ENCODE measurements at places on chromosomes 2 and 18. TPM values are rescaled to one million over a fixed set of nuclear protein-coding genes. Genes with fewer than 3 reads are reported as not detected.

- no peak for DNase-seq
Observed at GRCh38 chr18:9803063-9803697, 82.6 kb upstream of the TXNDC2 start.

GRCh38 chr2:224268441-224268840 is 133.5 kb downstream of the FAM124B start:
- no peak for DNase-seq

GRCh38 chr2:172226244-172227061 is 123.8 kb upstream of the DLX2 start:
- DNase-seq, result no peak

GRCh38 chr18:49161627-49162026 is 210.9 kb upstream of the SMAD7 start:
- DNase-seq, result no peak

DNA sequence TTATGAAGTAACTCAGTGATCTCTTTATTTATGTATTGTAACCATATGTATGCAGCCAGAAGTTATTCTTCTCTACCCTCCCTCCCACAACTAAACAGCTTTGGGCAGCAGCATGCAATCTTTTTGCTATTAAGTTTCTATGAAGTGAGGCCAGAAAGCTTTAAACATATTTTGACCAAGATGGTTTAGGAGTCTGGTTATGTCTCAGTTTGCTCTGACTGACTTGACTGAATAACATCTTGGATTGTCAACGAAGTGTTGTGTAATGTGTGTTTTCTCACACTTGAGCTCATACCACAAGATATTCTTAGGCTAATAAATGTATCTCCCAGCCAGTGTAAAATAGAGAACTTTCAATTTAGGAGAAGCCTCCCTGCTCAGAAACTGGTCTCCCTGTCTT is 104.3 kb downstream of the TTC27 start:
- DNase-seq, result no peak

GRCh38 chr2:60818272-60818671 is 62.2 kb downstream of the PAPOLG start:
- no peak for DNase-seq

- no peak for DNase-seq
Observed at GRCh38 chr2:197986977-197987376, 182.6 kb downstream of the PLCL1 start.

DNA sequence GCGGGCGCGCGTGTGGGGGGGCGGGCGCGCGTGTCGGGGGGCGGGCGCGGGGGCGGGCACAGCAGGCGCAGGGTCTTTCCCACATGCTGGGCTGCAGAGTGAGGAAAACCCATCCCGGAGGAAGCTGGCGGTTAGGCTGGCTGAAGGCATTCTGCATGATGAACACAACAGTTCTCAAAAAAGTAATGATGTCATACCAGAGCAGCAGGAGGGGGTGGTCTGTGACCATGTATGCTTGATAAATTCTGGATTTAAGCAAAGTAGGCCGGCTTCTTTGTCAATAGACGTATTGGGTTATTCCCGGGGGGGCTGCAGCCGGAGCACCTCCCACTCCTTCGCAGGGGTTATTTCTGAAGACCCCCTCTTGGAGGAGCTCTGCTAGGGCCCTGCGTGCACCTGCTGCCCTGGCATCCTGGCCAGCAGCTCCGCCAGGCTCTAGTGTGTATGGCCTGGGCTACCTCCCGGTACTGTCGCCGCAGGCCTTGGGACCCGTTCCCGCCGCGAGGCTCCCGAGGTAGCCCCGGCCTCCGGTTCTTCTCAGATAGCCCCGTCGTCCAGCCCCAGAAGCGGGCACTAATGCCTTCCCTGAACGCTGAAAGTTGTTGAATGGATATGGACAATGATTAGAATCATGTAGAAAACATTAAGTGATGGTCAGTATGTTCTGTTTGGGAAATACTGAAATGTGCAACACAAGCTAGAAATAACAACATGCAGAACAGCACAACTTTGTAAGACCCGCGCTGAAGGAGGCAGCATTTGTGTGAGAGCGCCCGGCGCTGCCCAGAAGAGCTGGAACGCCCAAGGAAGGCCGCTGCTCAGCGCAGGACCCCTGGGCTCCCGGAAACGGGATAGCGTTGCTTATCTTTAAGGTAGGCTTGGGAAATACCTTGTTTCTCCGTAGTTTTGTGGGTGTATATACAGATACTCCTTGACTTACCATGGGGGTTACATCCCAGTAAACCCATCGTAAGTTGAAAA is 101.4 kb upstream of the RAB6C start:
- peak; percentile 75 for DNase-seq

DNA sequence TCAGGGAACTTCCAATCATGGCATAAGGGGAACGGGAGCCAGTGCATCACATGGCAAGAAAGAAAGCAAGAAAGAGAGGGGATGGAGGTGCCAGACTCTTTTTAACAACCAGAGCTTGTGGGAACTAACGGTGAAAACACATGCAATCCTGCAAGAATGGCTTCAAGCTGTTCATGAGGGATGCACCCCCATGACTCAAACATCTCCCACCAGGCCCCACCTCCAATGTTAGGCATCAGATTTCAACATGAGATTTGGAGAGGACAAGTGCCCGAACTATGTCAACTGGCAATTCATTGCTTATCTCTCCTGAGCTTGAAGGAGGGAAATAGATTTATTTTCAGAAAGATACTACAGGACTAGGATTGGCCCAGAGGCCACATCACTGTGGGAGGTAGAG is 270.0 kb downstream of the SLC4A3 start:
- DNase-seq, result no peak

GRCh38 chr18:59419386-59419785 is 60.3 kb upstream of the LMAN1 start:
- no peak for DNase-seq

DNA sequence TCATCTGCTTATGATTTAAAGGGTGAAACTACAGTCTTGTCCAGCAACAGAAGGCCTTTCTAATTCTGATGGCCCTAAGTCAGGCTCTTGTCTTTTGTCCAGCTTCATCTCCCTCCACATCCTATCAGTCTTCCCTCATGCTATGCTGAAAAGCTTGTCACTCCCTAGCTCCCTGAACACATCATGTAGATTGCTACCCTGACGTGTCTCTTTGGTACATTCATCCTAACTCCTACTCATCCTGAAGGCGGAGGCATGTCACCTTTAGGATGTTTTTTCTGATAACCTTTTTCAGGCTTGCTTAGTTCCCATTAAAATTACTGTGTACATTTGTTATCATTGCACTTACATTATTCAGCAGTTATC is 78.4 kb upstream of the ARL5A start:
- no peak for DNase-seq

- no peak for DNase-seq
Observed at GRCh38 chr2:130339885-130340745, 2.6 kb upstream of the IMP4 start.

DNA sequence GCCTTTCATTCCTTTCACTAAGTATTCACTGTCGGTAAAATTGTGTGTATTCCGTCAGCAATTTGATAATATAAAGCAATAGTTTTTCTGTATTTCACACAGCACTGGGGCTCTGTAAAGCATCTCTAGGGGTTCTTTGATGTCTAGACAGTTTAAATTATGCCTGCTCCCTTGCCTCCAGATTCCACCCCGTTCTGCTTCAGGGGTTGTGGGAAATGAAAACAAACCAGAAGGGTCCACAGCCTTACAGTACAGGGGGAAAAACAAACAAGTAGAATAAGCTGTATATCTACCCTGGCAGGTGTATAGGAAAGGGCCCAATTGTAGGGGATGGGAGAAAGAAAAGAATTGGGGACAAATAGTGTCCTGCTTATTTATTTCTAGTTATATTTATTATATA is 63.1 kb downstream of the ASXL3 start:
- DNase-seq, result no peak

GRCh38 chr2:14626873-14627272 is 5.6 kb upstream of the LRATD1 start:
- DNase-seq, result no peak

TMEM37 gene
- total RNA-seq, result 0.55 TPM

DYNAP gene
- total RNA-seq, result not detected

CROCC2 gene
- total RNA-seq, result not detected
